Gastrocnemius medialis (tissue), 4 donors: ENCODE measurements at places on chromosomes 2 and 18. TPM values are rescaled to one million over a fixed set of nuclear protein-coding genes. Genes with fewer than 3 reads are reported as not detected.
A peak's percentile ranks its signal among the peaks of the same experiment; 100 is the strongest.

DNA sequence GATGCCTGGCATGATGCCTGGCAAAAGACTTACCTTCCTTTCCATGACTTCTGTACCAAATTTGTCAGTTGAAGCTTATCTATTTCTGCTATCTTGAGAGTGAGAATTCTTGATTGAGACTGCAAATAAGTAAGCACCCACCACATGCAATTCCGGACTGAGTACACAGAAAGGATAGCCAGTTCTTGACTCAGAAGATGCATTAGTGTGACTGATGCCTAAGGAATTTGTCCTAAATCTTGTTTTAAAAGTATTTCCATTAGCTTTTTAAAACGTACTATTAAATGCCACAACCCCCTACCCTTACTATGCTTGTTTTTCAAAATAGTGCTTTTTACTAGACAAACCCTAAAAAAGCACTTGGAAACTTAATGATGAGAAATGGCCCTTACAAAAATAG is 545 bp downstream of the MPP4 start:
- no peak for DNase-seq
- no peaks in the 10 kb centered on the region for H3K36me3 ChIP-seq
- peaks cover 3% of the 10 kb centered on the region for H3K4me1 ChIP-seq
- no peak overlapping the region for H3K27ac ChIP-seq

GRCh38 chr2:38185012-38185491 is 109.1 kb upstream of the CYP1B1 start:
- peak overlapping the region; percentile 14 for H3K27ac ChIP-seq
- no peak for DNase-seq
- H3K4me3 ChIP-seq: no peak overlapping the region
- H3K27me3 ChIP-seq: no peaks in the 10 kb centered on the region
- H3K4me1 ChIP-seq: no peaks in the 10 kb centered on the region

- H3K4me3 ChIP-seq: no peak overlapping the region
- H3K27me3 ChIP-seq: no peaks in the 10 kb centered on the region
- H3K36me3 ChIP-seq: no peaks in the 10 kb centered on the region
- peaks cover 76% of the 10 kb centered on the region for H3K4me1 ChIP-seq
Observed at GRCh38 chr2:46308629-46309028, 11.4 kb downstream of the EPAS1 start.

GRCh38 chr18:3015204-3015592 is 2.3 kb upstream of the LPIN2 start:
- H3K27ac ChIP-seq: peak overlapping the region; percentile 20
- no peaks in the 10 kb centered on the region for H3K27me3 ChIP-seq
- H3K36me3 ChIP-seq: no peaks in the 10 kb centered on the region
- DNase-seq: no peak
- H3K4me1 ChIP-seq: no peaks in the 10 kb centered on the region
- no peak overlapping the region for H3K4me3 ChIP-seq

DNA sequence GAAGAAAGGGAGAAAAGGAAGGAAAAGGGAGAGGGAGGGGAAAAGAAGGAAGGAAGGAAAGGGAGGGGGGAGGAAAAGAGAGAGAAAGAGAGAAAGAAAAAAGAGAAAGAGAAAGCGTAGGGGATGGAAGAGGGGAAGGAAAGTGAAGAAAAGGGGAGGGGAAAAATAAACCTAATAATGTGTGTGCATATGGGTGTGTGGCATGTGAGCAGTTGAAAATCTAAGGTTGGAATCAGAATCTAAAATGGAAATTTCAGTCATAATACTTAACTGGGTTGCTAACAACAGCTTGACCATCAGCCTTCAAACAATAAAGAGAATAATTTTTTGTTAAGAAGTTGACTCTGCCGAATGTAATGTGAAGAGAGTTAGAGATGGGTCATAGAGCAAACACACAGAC is 407.9 kb upstream of the SLC14A2 start:
- no peaks in the 10 kb centered on the region for H3K36me3 ChIP-seq
- H3K4me1 ChIP-seq: no peaks in the 10 kb centered on the region
- H3K4me3 ChIP-seq: no peak overlapping the region
- DNase-seq: no peak
- H3K27ac ChIP-seq: no peak overlapping the region

- no peaks in the 10 kb centered on the region for H3K27me3 ChIP-seq
- H3K4me3 ChIP-seq: no peak overlapping the region
- H3K27ac ChIP-seq: no peak overlapping the region
- H3K4me1 ChIP-seq: no peaks in the 10 kb centered on the region
Observed at GRCh38 chr2:231348173-231348572, 47.3 kb upstream of the B3GNT7 start.

GRCh38 chr2:43116988-43117387 is 109.4 kb downstream of the ZFP36L2 start:
- H3K4me3 ChIP-seq: no peak overlapping the region
- no peaks in the 10 kb centered on the region for H3K36me3 ChIP-seq
- H3K27ac ChIP-seq: no peak overlapping the region
- H3K4me1 ChIP-seq: no peaks in the 10 kb centered on the region
- no peak for DNase-seq

DNA sequence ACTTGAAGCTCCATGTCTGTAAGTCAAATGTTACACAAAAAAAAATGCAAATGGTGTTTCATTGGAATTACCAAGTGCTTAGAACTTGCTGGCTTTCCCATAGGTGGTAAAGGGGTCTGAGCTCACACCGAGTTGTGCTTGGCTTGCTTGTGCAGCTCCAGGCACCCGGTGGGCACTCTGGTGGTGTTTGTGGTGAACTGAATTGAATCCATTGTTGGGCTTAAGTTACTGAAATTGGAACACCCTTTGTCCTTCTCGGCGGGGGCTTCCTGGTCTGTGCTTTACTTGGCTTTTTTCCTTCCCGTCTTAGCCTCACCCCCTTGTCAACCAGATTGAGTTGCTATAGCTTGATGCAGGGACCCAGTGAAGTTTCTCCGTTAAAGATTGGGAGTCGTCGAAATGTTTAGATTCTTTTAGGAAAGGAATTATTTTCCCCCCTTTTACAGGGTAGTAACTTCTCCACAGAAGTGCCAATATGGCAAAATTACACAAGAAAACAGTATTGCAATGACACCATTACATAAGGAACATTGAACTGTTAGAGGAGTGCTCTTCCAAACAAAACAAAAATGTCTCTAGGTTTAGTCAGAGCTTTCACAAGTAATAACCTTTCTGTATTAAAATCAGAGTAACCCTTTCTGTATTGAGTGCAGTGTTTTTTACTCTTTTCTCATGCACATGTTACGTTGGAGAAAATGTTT is 97.9 kb upstream of the IL1R2 start:
- H3K36me3 ChIP-seq: no peaks in the 10 kb centered on the region
- H3K4me1 ChIP-seq: peaks cover under 1% of the 10 kb centered on the region
- no peak overlapping the region for H3K27ac ChIP-seq

GRCh38 chr2:179479947-179480346 is 215.3 kb upstream of the SESTD1 start:
- no peaks in the 10 kb centered on the region for H3K36me3 ChIP-seq
- no peak overlapping the region for H3K4me3 ChIP-seq
- H3K27me3 ChIP-seq: no peaks in the 10 kb centered on the region
- no peaks in the 10 kb centered on the region for H3K4me1 ChIP-seq
- H3K27ac ChIP-seq: no peak overlapping the region

DNA sequence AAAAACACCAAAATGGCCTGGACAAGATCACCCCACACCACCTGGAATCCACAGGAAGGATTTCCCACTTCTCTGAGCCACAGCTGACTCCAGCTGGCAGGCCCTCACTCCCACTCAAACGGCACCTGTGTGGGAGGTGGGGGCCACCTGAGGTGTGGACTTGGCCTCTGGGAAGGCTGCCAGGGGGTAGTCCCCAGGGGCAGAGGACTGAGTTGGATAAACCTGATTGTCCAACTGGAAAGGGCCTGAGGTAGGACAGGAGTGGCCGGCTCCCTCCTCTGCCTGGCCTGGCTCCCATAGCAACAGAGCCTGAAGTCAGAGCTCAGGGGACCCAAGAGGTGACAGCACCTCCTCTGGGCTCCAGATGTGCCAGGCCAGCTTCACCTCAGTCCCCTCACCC is 300.2 kb downstream of the CELF4 start:
- no peak overlapping the region for H3K4me3 ChIP-seq
- no peak for DNase-seq
- no peaks in the 10 kb centered on the region for H3K36me3 ChIP-seq
- H3K27me3 ChIP-seq: no peaks in the 10 kb centered on the region
- H3K4me1 ChIP-seq: no peaks in the 10 kb centered on the region

ACTR1B gene
- 53.5 TPM for total RNA-seq

TMEM198 gene
- total RNA-seq: 4.7 TPM

PRLH gene
- total RNA-seq: not detected

QPCT gene
- 5.4 TPM for total RNA-seq

FARSB gene
- total RNA-seq: 30.2 TPM

IL1F10 gene
- total RNA-seq: not detected

TMEM150A gene
- total RNA-seq: 44.4 TPM

MBD2 gene
- total RNA-seq: 19.6 TPM

CYBRD1 gene
- total RNA-seq: 49.0 TPM

COL3A1 gene
- 42.7 TPM for total RNA-seq
